Activated T-helper 17 cell treated with anti-CD3 and anti-CD28 coated beads, Interleukin-2, amount 50 U/mL, for 72 hours (primary cell): ENCODE measurements at places on chromosomes 5 and 9.

GRCh38 chr5:123300266-123300665, 122.9 kb downstream of the CEP120 start:
- ATAC-seq = no peak

GRCh38 chr5:751496-751895, 33.0 kb downstream of the ZDHHC11B start:
- no peak for ATAC-seq

- no peak for ATAC-seq
Measured at GRCh38 chr9:95137587-95138145, 179.8 kb downstream of the FANCC start.

- ATAC-seq = no peak
Measured at GRCh38 chr5:150073677-150074076, 12.7 kb downstream of the CSF1R start.

DNA sequence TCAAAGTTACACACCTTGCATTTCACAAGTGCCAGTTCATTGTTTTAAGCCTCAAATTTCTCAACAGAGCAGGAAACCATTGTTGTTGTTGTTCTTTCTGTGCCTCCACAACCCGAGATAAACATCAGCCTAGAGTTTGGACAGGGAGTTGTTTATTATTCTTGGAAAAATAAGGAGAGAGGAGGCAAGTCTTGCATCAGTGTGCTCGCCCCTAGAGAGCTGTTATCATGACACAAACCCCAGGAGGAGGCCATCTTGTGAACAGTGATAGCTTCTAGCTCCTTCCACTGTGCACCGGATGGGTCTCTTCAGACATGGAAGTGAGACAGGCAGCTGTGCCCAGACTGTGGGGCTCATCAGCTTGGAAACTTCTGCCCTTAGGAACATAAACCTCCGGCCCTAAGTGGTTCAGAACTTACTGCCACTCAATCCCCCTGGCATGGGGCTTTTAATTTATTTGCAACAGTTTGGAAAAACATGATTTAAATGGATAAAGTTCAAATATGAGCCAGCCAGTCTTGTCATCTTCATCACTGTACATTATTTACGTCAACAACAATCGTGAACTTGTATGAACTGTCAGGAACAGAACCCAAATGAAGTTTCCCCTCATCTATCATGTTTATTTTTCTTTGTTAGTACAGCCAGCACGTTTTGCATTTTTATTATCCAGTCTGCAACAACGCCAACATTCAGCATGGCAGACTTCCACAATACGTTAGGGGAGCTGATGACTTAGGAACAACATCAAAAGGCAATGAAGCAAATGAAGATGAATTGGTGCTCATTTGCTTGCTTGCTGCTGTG, 181.7 kb upstream of the S1PR3 start:
- no peak for ATAC-seq

DNA sequence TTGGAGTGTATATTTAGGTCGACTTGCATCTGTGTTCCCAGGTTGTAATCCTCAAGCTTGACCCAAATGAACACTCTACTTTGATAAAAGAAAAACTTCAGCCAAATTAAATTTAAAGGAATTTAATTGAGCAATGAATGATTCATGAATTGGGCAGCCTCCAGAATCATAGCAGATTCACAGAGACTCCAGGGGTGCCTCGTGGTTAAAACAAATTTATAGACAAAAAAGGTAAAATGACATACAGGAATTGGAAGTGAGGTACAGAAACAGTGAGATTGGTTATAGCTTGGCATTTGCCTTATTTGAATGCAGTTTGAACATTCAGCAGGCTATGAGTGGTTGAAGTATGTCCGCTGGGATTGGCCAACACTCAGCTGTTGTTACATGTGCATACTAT, 21.6 kb upstream of the SPATA31D4 start:
- no peak for ATAC-seq

- ATAC-seq = no peak
Measured at GRCh38 chr9:122978601-122979000, 37.8 kb downstream of the RABGAP1 start.

GRCh38 chr5:171188016-171188415, 121.0 kb upstream of the TLX3 start:
- ATAC-seq = no peak

DNA sequence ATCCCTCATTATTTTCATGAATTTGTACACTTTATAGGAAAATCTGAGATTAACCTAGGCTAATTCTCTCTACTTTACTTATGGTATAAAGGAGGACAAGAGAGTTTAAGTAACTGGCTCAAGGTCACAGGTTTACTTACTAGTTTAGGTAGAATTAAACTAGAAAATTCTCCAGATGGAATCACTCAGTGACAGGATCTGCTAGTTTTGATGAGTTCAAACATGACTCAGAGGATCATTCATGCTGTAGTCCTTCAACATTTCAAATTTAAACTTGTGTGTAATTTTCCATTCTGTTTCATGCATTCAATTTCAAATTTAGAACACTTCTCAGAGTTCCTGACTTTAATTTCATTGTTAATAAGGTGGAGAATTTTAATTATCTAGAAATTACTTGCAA, 485.7 kb upstream of the TUSC1 start:
- no peak for ATAC-seq

DNA sequence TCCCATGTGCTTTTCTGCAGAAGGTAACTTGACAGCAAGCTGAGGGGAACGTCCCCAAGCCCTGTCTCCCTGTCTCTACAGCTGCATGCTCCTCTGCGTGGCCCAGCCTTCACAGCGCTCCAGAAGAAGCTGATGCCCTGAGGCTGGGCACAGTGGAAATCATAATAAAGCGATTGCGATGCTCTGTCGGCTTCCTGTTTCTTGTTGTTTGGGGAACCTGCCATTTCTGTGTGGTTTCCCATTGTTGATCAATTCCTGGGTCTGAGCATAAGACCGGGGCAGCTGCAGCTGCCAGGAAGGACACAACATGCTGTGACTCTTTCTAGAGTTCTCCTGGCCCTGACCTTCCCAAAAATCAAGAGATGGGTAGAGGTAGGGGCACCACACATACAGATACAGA, 7.2 kb upstream of the DNAJB5 start:
- ATAC-seq = no peak

DNA sequence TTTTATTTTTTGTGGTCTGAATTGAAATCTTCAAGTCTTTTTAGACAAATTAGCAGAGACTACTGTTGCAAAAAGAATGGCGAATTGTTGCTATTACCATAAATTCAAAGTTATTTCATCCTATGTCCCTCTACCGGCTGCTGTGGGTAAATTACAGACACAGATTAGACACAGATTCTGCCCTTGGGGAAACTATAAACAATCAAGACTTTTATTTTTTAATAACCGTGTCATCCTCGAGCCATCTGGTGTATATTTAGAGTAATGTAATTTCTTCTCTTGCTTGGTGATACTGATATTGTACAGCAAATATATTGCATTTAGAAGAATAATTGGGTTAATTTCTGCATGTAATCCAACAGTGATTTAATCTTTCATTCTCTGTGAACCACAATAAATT, 228.0 kb upstream of the ADAMTSL1 start:
- ATAC-seq = no peak

DNA sequence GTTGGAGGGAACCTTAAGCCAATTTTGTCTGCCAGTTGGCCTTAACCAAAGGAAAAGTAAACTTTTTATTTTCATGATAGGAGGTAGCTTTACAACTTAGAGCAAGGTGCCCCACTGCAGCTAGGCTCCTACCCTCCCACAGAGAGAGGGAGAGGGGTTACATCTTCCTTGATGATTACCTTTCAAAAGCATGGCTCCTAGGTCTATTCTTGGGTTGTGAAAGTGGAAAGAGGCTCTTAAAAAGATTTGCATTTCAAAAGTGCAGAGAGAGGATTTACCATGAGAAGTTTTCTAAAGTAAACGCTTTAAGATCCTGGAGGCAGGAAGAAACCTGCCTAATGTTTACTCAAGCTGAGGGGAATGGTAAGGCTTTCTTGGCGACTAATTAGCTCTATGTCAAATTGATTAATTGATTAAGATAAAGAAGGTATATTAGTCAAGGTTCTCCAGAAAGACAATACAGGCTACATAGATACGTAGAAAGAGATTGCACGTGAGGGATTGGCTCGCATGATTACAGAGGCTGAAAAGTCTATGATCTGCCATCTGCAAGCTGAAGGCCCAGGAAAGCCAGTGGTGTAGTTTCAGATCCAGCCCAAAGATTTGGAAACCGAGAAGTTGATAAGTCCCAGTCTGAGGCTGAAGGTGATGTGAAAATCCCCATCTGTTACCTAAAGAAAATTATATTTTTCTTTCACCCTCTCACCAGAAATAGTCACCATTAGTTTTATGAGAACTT, 333.8 kb upstream of the CTNND2 start:
- ATAC-seq = no peak

GRCh38 chr5:125201446-125202052, 455.1 kb upstream of the ZNF608 start:
- no peak for ATAC-seq

DNA sequence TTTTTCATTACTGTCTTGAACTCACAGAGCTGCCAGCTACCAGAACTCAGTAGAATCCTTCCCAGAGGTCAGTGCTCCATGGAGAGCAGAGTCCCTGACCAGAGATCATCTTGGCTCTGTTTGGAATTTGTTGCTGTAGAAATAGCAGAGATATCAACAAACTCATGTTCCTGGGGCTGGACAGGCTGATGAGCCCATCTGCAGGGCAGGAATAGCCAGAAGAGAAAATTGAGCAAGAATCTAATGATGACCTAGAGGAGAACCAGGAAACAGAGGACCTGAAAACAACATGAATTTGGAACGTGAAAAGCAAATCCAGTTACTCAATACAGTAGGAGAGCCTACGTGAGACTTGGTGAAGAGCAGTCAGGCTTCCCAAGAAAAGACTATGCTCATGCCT, 437.8 kb downstream of the PLK2 start:
- ATAC-seq = no peak

GRCh38 chr9:16276866-16277265, 593.6 kb downstream of the BNC2 start:
- ATAC-seq = no peak

GRCh38 chr9:94945197-94946144, 219.0 kb downstream of the AOPEP start:
- ATAC-seq = no peak

DNA sequence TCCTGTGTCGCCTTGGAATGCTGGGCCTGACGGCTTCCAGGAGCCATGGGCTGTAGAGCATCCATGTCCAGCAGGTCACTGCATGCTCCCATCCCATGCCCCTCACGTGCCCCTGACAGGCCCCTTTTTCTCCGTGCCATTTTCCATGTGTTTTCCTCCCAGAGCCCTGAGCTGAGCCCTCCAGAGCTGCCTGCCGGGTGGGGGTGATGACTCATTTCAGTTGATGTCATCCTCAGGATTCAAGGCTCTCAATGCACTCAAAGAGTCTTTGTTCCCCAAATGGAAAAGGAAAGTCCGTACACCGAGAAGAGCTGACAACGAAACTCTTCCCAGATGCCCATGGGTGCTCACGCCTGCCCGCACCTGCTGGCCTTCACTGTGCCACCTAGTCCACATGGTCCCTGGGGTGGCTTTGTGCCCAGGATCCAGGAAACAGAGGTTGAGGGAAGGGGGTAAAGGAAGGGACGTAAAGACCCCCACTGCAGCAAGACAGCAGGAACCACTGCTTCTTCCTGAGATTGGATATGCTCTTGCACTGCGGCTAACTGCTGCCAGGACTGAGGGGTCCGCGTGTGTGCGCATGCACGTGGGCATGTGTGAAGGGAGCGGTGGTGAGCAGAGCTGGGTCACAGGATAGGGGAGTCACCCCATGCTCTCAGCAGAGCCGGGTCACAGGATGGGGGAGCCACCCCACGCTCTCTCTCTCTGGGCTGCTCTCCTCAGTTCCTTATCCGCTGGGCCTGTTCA, 27.6 kb downstream of the COL15A1 start:
- no peak for ATAC-seq

GRCh38 chr5:176733406-176734262, 76.7 kb upstream of the UNC5A start:
- ATAC-seq = no peak

GRCh38 chr9:116372081-116372673, 218.6 kb downstream of the PAPPA start:
- no peak for ATAC-seq

GRCh38 chr5:19855453-19855852, 132.5 kb downstream of the CDH18 start:
- no peak for ATAC-seq

GRCh38 chr5:120621339-120621738, 157.2 kb downstream of the PRR16 start:
- no peak for ATAC-seq

DNA sequence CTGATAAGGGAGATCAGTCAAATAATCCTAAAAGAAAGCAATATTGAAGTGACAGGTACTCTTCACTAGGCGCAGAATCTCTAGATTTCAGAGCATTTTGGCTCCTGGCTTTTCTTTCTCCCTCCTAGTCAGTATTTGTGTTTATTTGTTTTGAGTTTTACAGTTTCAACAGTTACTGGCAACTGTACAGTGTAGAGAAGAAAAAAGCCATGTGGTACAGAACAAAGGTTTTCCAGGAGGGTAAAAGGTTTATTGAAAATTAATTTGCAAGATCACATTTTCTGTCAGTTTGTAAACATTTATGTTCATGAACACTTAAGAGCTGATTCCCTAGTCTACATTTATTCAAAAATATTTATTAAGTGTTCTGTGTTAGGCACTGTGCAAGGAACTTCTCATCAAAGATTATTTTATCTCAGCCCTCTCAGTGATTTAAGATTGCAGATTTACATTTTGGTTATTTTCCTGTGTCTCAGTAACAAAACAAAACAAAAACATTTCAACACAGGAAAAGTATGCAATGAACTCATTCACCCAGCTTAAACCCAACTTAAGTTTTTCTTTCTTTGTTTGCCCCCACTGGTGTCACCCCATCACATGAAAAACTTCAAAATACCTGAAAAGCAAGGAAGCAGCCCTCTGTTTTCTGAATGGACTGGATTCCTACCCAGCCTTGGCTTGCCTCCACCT, 12.9 kb downstream of the MINAR2 start:
- ATAC-seq = no peak
